ENCODE measurements at places on chromosomes 4 and X.

GRCh38 chr4:48594180-48594579 is 104.1 kb downstream of the ZAR1 start:
- no peak for DNase-seq

- DNase-seq: no peak
Measured at GRCh38 chr4:36310793-36311192, 29.4 kb downstream of the DTHD1 start.

DNA sequence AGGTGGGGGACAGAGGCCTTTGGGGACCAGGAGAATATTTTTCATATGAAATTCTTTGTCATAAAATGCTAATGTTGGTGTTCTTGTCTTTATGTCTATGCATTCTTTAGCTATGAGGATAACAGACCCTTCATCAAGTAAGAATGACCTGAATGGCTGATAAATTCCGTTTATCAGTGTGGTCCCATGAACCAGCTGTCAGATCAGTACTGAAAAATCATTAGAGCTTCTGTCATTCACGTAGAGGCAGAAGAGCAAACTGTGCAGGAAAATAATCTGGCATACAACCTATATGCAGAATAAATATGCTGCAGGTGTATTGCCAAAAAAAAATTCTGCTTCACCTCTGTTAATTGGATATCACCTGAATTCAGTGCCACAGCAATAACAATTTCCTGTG is 828.6 kb downstream of the ADGRL3 start:
- no peak for DNase-seq

GRCh38 chr4:63430105-63430504 is 979.1 kb downstream of the TECRL start:
- DNase-seq: no peak

- DNase-seq: no peak
Measured at GRCh38 chr4:78200949-78201348, 143.8 kb downstream of the FRAS1 start.
